C1 segment of cervical spinal cord (tissue), 14 donors: ENCODE measurements at places on chromosomes 11 and 22.

DNA sequence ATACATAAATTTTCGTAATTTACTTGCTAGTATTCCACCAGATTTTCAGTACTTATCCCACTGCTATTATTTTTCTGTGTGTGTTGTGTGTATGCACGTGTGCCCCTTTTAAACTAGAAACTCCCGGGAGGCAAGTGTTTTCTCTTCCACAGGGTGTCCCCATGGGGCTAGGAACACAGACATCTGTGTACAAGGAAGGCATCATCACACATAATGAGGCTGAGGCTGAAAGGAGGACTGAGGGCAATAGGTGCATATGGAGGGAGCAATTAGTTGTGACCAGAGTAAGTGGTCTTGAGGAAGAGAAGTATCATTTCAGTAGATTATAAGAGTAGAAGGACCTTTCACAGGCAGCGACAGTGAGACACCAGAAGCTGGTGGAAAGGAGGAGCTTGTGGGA is 2.1 kb upstream of the DPAGT1 start:
- DNase-seq = no peak

GRCh38 chr11:35579557-35580396 is 38.5 kb upstream of the FJX1 start:
- DNase-seq = no peak

- no peak for DNase-seq
These were observed 72.7 kb downstream of the AMBRA1 start for GRCh38 chr11:46520971-46521745.

- no peak for DNase-seq
These were observed 108.7 kb upstream of the CD82 start for GRCh38 chr11:44456544-44457300.

- no peak for DNase-seq
These were observed 98.5 kb upstream of the CSNK2A3 start for GRCh38 chr11:11451501-11452005.

- DNase-seq = no peak
These were observed 16.0 kb downstream of the USH1C start for GRCh38 chr11:17528181-17528691.

- DNase-seq = no peak
These were observed 37.6 kb downstream of the PITPNB start for GRCh38 chr22:27881421-27881820.

- DNase-seq = no peak
These were observed 83.2 kb downstream of the TRIM29 start for GRCh38 chr11:120054753-120055045.
